ENCODE measurements at places on chromosomes 5 and 9.

GRCh38 chr9:108603141-108603540 is 252.6 kb downstream of the ACTL7B start:
- no peaks in the 10 kb centered on the region for H3K4me1 ChIP-seq
- no peak overlapping the region for H3K27ac ChIP-seq
- H3K27me3 ChIP-seq, result no peaks in the 10 kb centered on the region

- no peaks in the 10 kb centered on the region for H3K27me3 ChIP-seq
- DNase-seq, result no peak
- H3K4me3 ChIP-seq, result no peak overlapping the region
- H3K4me1 ChIP-seq, result no peaks in the 10 kb centered on the region
- H3K27ac ChIP-seq, result no peak overlapping the region
- H3K36me3 ChIP-seq, result no peaks in the 10 kb centered on the region
Observed at GRCh38 chr9:112558476-112558875, 71.8 kb downstream of the KIAA1958 start.

DNA sequence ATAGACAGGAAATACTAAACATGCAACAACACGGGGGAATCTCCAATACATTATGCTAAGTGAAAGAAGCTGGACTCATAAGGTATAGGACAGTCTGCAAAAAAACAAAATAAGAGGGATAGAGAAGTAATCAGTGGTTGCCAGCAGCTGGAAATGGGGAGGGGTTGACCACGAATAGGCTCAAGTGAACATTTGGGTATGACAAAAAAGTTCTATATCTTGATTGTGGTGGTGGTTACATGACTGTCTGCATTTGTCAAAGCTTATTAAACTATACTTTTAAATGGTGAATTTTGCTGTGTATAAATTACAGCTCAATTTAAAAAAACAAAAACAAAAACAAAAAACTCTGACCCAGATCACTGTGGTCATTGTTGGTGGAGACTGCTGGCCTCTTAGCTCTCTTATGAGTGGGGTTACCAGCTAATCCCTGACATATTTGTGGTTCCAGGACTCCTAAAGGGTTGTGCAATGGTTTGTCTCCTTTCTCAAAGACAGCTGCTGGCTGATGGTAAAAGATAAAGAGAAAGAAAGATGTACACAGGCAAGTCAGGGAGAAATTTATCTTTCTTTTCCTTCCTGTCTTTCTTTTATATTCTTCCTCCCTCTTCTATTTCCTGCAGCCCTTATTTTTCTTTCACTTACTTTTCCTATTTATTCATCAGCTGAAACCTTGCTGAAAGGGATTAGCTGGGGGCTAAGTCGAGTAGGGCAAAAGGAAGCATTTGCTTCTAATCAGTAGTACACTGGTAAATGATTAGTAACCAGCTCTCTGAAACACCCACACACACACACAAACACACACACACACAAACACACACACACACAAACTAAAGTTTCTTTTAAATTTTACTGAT is 42.6 kb upstream of the APC start:
- H3K4me3 ChIP-seq, result no peak overlapping the region
- H3K27ac ChIP-seq, result no peak overlapping the region
- no peak for DNase-seq

GRCh38 chr9:98043915-98044314 is 12.6 kb upstream of the NANS start:
- H3K4me3 ChIP-seq, result no peak overlapping the region
- H3K27me3 ChIP-seq, result no peaks in the 10 kb centered on the region
- no peaks in the 10 kb centered on the region for H3K4me1 ChIP-seq
- H3K27ac ChIP-seq, result no peak overlapping the region
- H3K36me3 ChIP-seq, result no peaks in the 10 kb centered on the region

DNA sequence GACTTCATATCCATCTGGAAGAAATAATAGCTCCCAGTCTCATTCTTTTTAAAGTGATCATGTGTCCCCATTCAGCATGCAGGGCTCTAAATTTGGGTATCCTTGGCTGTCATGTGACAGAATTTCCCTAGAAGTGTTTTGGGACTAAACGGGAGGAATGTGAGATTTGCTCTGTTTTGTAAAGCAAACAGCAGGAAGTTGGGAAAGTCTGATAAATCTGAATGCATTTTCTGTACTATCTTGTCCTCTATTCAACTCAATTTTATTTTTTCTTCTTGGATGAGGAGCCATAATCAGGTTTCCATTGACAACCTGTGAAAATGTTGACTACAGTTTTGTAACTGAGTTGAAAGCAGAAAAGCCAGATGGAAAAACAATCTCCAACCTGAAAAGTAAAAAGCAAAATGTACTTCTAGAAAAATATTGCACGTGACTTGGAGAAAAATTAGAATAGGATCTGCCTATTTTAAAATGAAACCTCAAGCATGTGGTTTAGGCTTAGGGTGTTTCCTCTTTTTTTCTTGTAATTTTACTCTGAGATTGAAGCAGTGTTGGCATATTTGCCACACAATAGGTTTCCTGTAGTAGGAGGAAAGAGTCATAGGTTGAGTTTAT is 76.2 kb upstream of the IL6ST start:
- H3K27ac ChIP-seq, result peak overlapping the region; percentile 70
- DNase-seq, result no peak
- no peaks in the 10 kb centered on the region for H3K27me3 ChIP-seq
